GM19239 (cell line): ENCODE measurements at places on chromosomes 16 and 17.

DNA sequence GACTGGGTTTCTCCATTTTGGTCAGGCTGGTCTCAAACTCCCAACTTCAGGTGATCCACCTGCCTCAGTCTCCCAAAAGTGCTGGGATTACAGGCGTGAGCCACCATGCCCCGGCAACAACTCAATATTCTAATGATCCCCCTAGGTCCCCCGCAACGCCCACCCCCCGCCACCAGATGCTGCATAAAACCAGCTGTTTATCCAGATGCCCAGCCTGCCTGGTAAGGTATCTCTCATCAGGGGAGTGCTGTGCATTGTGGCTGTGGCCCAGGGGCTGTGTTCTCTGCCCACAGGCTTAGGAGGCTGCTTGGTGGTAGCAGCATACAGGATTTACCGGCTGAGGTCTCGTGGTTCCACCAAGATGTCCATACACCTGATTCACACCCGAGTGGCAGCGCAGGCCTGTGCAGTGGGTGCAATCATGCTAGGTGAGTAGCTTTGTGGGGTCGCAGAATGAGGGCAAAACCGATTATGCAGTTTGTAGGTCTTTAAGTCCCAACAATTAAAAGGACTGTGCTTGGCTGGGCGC is 1.3 kb downstream of the HIGD1B start:
- no peak for DNase-seq

DNA sequence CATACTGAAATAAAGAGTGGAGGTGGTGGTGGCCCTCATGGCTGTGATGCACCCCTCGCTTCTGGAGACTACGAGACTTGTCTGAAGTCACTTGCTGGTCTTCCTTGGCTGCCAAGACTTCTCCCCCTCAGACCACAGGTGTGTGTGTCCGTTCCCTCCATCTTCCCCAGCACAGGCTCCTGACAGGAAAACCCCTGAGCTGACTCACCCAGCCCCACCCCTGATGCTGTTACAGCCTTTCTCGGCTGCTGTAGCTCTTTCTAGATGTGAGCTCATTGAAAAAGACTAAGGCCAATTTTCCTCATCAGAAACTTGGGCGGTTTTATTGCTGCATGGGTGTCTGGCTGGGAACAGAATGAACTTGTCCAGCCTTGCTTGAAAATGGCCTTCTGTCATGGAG is 296.9 kb downstream of the TMEM114 start:
- DNase-seq = no peak

GRCh38 chr16:50602531-50603205 is 54.5 kb downstream of the NKD1 start:
- no peak for DNase-seq

GRCh38 chr17:76543482-76543825 is 3.6 kb downstream of the PRCD start:
- DNase-seq = no peak

GRCh38 chr16:19184823-19185509 is 16.9 kb downstream of the SYT17 start:
- no peak for DNase-seq

DNA sequence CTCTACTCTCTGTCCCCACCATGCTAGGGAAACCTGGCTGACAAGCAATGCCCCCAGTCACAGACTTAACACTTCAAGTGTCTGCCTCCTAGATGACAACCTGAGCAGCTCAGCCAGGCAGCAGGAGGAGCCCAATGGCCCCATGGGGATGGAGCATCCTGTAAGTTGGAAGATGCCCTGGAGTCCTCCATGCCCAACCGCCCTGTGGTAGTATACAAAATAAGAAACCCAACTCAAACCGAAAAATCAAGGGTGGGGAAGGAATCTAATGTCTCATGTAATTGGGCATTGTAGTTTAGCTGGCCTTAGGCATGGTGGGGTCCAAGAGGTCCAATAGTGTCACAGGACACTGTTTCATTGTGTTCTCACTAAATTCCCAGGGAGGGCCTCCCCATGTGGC is 104.0 kb downstream of the AIPL1 start:
- no peak for DNase-seq

GRCh38 chr17:38970804-38971203 is 3.6 kb upstream of the FBXO47 start:
- no peak for DNase-seq

GRCh38 chr17:5364156-5364555 is 55.3 kb downstream of the NUP88 start:
- no peak for DNase-seq

DNA sequence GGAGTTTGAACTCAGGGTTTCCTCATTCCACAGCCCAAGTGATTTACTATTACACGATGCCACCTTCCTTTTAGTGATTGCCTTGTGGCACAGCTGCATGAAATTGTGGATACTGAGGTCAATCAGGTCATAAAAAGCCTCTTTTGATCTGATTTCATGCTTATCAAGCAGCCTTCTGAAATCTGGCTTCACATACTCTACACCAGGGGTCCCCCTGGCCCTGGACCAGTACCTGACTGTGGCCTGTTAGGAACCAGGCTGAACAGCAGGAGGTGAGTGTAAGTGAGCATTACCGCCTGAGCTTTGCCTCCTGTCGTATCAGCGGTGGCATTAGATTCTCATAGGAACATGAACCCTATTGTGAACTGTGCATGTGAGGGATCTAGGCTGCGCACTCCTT is 13.8 kb downstream of the SLFN5 start:
- DNase-seq = no peak

DNA sequence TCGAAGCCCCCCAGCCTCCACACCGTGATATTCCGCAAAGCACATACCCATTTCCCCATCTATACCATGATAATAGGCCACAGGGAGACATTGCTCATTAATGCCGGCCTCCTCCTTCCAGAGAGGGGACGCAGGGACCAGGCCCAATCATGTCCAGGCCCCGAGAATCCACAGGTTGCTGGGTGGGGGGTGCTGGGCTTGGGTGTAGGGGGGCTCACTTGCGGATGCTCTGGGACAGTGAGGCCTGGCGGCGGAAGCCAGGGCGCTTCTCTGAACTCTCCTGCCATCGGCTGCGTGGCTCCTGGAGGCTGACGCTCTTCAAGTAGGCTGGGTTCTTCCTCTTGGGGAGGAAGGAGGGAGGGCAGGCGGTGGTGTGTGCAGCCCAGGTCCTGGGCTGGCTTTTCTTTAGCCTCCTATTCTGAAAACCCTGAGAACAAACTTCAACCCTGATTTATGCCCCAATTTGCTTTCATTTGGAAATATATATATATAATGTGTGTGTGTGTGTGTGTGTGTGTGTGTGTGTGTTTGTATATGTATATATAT is 12.2 kb downstream of the AANAT start:
- DNase-seq = no peak

GRCh38 chr17:36650096-36650775 is 48.9 kb downstream of the MRM1 start:
- DNase-seq = no peak

GRCh38 chr16:88638323-88639230 is at the start of gene IL17C:
Gene IL17C, plus strand, starts transcription at chr16:88638572. Its CDS starts 70 bp downstream, at chr16:88638642.
- DNase-seq = no peak

DNA sequence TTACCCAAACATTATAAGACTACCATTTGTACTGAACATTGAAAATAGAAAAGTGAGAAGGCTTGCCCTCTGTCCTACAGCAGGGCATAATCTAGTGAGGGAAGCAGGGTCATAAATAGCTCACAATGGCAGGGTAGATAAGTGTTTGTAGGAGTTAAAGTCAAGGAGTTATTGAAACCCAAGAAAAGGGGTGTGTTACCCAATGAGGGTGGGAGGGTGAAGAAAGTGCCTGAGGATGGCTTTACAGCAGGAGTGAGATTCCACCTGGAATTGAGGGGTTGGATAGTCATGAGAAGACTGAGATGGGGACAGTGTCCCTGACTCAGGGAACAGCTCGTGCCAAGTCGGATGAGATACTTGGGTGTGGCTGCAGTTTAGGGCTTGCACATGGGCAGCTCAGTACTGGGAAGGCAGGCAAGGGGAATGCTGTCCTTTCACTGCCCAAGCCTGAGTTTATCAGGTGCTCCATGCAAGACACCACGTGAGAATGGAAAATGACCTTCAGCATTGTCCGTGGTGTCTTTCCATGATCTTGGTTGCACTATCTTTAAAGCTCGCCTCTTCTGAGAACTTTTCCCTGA is 393.2 kb upstream of the MAF start:
- no peak for DNase-seq

DNA sequence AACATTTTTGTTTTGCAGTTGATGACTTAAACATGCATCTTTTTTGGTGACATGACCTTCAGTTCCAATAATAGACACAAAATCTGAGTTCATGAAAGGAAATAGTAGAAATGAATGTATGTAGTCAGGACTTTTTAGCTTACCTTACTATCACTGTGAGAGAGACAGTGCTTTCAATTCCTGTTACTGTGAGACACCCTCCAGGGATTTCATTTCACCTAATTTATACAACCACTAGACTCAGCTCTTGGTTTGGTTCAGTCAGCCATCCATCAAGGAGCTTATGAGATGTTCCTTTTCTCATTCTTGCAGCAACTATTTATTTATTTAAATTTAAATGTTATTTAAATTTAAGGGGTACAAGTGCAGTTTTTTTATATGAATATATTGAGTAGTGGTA is 77.9 kb downstream of the MAP2K4 start:
- no peak for DNase-seq

DNA sequence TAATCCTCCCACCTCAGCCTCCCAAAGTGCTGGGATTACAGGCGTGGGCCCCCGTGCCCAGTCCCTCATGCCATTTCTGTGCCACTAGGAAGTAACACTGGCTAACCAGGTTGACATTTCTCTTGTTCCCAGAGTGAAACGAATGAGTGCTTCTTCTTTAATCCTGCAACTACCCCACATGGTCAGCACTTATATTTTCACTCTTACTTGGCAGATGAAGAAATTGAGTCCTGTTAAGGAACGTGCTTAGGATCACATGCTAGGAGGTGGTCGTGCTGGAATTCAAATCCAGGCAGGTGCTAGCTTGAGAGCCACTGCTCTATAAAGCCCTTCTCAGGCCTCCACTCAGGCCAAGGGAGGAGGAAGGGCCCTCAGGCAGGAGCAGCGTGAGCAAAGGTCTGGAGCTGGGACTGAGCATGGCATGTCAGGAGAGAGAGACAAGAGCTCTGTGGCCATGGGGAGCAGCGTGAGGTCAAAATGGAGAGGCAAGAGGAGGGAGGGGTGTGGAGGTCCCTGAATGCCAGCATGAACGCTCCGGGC is 18.5 kb upstream of the RMI2 start:
- no peak for DNase-seq

- DNase-seq = no peak
These were observed 228.9 kb upstream of the TNRC6C start for GRCh38 chr17:77729587-77729986.

DNA sequence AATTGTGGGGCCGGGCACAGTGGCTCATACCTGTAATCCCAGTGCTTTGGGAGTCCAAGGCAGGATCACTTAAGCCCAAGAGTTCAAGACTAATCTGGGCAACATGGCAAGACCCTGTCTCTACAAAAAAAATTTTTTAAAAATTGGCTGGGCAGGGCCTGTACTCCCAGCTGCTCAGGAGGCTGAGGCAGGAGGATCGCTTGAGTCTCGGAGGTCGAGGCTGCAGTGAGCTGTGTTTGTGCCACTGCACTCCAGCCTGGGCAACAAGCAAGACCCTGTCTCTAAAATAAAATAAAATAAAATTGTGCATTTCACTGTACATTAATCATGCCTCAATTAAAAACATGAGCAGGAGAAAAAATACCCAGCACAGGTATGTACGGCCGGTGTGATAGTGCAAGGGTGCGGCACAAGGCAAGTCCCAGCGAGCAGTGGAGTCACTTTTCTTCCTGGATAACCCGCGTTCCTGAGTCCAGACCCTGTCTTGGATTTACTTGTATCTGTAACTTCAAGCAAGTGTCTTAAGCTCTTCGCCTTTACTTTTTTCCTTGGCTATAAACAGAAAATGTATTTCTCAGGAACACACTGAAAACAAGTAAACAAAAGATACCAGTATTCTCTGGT is 11.4 kb downstream of the ZDHHC7 start:
- DNase-seq = no peak

GRCh38 chr16:53111078-53111791 is 56.4 kb downstream of the CHD9 start:
- DNase-seq = no peak

- peak; percentile 15 for DNase-seq
These were observed 647.7 kb upstream of the SOX9 start for GRCh38 chr17:71472809-71473789.

- DNase-seq = no peak
These were observed 39.3 kb downstream of the IL21R start for GRCh38 chr16:27441276-27441675.

DNA sequence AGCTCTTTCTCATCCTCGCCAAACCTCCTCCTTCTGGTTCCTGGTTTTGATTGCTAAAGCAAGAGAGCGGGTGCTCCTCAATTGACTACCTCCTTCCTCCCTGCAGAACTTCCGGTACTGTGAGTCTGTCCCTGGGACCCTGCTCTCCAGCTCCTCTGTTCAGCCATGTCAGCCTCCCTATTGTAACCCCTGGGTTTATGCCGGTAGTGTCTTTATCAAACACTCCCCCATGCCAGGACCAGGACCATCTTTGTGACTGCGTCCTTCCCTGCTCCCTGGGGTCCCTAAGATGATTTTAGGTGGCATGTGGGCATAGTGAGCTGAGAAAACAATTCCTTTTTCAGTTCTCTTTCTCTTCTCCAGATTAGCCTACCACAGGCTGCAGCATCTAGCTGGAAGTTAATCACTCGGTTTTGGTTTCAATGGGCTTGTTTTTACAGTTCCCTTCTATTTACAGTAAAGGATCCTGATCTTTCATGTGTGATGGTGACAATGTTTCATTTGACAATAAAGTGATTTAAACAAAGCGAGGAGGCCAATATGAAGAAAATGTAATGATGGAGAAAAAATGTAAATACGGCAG is 27.7 kb upstream of the IL21R start:
- no peak for DNase-seq

DNA sequence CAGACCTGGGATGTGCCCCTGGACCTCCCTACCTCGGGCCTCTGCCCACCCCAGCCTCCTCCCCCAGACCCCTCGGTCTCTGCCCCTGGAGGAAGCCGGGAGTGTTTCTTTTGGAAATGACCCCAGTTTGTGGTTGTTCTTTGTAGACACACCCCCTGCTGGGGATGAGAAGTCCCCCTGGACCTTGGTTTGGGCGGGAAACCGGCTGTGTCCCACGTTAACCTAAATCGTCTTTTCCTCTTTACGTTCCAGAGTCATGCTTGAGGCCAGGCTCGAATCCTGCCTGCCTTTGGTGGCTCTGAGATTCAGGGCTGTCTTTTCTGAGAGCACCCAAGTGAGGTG is 116.6 kb downstream of the METRNL start:
- DNase-seq = no peak

DNA sequence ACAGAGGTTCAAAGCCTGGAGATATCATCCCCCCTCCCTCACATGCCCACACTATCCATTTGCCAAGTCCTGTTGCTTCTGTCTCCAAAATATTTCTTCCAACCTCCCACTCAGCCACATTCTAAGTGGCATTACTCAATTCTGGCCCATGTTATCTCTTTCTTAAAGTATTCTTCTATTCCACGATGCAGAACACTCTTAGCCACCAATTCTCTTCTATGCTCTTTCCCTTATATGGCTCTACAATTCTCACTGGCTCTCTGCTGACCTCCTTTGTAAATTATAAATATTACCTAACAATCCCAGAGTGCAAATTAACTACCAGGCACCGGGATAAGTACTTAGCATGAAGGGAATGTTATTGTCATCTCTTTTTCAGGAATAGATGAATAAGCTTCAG is 82.4 kb downstream of the KCNJ2 start:
- no peak for DNase-seq

GRCh38 chr16:60811657-60812056 is 1224.6 kb downstream of the CDH8 start:
- DNase-seq = no peak
